ENCODE measurements at places on chromosomes 12 and 14. TPM values are rescaled to one million over a fixed set of nuclear protein-coding genes. Genes with fewer than 3 reads are reported as not detected.

The TMEM52B gene
- total RNA-seq = not detected

The RDH12 gene
- not detected for total RNA-seq

DNA sequence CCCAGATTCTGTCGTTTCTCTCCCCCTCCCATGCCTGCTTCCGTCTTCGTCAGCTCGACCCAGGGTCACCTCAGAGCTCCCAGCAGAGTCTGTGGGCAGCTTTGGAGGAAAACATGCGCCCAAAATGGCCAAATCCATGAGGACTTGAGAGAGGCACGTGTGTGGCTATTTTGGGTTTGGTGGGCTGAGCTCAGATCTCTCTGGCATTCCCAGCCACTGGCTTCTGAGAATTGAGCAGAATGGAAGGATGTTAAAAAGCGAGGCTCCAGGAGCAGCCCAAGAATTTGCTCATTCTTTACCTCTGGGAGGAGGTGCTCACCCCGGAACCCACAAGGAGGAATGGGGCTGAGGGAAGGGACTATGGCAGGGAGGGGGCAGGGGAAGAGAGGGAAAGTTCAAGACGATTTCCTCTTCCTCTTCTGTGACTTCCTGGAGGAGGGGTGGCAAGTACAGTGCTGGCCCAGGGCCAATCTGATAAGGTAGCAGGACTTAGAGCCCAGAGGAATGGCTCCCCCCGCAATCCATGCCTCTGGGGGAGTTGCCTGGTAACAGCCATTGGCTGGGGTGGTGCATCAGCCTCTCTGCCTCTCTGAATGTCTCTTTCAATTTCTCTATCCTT is 20.1 kb downstream of the TSPAN9 start:
- no peak for DNase-seq

DNA sequence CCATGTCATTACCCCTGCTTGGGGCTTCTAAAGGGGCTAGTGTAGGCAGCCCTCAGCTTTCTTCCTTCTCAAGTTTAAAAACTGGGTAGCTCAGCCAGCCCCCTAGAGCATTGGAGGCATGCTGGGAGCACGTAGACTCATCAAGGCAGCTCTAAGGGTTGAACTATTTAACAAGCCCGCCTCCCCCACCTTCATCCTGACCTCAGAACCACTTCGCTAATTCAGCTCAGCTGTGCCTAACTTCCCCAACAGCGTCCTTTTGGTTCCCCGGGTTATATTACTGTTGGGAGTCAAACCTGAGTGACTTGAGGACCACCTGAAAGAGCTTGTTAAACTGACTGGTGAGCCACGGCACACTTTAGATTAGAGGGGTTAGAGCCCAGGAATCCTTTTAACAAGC is 30.1 kb downstream of the MAX start:
- DNase-seq = no peak

- DNase-seq = no peak
Observed at GRCh38 chr12:106362971-106363370, 5.4 kb downstream of the POLR3B start.

DNA sequence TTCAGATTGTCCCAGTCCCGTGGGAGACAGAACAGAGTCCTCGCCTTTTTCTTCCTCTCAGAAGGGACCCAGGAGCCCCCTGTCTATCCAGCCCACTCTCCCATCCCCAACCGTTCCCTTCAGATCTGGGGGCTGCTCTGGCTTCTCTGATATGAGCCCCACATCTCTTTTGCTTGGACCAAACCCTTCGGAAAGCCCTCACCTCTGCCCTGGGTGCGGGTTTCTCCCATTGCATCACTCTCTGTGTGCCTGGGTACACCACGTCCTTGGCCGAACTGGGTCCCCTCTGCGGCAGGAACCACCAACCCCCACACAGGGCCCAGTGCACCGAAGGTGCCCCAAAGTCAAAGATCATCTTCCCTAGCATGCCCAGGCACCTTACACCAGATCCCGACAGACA is 87.8 kb downstream of the DICER1 start:
- no peak for DNase-seq

- DNase-seq = peak; percentile 96
Observed at GRCh38 chr14:99234961-99235571, 36.9 kb downstream of the BCL11B start.

Measured in CD4-positive, alpha-beta memory T cell (primary cell).